ENCODE measurements at places on chromosomes 2 and 18.
A peak's percentile ranks its signal among the peaks of the same experiment; 100 is the strongest.

- peak; percentile 42 for DNase-seq
Measured at GRCh38 chr2:162153608-162154224, 1.7 kb upstream of the GCG start.

DNA sequence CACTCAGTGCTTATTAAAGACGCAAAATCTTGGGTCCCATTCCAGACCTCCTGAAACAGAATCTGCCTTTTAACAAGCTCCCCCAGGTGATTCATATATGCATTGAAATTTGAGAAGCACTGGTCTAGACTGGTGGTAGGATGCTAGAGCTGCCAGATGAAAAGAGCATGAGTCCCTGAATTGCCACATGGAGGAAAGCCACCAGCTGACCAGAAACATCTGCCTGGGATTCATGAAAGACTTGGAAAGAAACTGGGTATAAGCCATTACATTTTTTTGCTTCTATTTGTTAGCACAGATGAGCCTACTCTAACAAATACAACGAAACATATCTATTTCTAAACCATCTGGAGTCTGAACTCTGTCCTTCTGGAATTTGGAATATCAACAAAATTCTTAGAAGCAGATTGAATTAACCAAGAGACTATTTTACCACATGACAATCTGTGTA lies 228.9 kb downstream of the RBM43 start:
- peak; percentile 84 for DNase-seq

DNA sequence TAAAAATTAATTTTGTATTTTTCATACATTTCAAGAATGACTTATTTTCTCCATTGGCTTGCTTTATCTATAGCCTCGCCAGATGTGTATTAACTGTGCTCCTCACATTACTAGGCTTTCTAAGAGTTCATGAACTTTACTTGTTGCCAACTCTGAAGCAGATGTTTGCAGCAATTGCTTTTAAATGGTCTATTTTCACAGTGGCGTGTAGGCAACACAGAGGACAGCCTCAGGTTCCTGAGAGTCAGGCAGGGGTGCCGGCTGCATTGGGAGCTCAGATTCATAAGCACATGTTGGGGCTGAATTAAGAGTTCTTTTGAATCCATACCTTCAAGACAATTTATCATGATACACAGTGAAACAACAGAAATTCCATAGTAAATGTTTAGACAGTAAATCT lies 179.2 kb upstream of the PXDN start:
- DNase-seq, result no peak

DNA sequence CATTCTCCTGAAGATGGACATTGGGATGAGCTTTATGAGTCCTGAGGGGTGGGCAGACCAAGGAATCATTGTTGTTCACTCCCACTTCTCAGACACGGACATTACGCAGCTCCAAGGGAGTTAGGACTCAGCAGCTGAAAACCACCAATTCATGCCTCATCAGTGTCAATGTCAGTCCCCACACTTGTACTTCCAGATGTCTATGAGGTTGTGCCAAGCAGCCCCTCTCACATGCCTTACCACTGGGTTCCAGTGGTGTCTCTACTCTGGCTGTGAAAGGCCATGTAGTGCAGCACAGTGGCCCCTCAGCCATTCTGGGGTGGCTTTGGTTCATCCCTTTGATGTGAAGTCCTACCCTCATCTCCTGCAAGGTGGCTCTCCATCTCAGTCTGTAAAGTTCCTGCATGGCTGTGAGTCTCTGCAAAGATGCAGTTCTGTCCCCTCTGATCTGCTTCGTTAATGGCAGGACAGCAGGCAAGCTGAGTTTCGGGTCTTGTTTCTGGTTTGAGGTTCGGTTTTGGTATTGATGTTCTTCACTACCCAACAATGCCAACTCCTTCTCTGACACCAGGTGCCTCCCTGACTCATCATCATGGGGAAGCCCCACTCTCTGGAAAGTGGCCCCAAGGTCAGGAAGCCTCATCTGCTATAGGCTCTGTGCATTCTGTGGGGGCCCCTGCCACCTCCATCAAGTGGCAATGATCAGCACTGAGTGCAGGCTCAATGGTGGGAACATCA lies 14.0 kb upstream of the COL6A3 start:
- no peak for DNase-seq

DNA sequence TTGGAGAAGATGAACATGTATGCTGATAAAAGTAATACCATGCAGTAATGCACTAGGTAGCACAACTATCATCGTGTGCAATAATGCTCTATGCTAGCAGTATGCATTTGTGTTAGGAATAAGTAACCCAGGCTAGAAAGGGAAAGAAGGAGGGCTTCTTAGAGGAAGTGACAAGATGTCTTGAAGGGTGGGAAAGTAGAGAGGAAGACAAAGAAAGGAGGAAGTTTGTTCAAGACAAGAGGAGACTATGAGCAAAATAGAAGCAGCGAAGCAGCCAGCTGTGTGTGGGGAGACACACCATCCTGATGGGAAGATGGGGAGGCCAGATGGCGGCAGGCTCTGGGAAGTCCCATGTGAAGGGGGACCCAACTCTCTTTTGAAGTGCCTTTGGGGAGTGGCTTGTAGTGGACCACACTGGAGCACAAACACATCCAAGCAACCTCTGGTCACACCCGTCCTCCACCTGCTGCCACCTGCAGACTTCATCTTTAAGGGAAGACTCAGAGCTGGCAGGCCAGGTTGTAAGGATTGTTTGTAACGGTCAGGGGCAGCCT lies 39.9 kb upstream of the INHBB start:
- no peak for DNase-seq

DNA sequence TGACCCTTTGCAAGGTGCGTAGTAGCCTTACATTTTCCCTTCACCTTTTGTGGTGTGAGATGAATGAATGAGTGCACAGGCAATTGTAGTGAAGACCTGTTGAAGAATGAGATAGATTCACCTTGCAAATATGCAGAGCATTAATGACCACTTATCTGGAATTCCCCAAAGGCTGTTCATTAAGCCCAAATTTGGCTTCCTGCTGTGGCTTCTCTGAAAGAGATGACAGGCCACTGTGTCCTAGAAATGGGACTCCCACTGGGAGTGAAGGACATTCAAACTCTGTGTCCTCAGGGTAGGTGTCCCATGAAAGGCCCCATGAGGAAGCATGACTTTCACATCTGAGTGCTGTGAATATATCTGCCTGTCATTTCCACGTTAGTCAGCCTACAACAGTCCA lies 1821.8 kb upstream of the PIK3C3 start:
- no peak for DNase-seq

GRCh38 chr2:237345891-237346640 lies 67.9 kb downstream of the COL6A3 start:
- DNase-seq, result peak; percentile 39

DNA sequence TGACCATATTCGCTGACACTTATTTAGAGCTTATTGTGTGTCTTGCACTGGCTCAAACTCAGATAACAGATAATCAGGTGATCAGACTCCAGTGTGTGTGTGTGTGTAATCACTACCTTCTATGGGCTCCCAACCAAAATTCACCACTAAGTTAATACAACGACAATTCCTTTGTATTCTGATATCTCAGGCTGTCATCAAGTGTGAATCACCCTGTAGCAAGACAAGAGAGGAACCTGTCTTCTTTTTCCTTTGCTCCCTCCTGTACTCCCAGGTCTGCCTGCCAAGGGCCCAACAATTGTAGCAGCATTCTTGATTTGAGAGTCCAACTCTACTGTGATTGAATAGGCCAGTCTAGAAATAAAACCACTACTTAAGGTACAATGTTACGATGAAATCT lies 25.8 kb downstream of the ITGB6 start:
- no peak for DNase-seq

DNA sequence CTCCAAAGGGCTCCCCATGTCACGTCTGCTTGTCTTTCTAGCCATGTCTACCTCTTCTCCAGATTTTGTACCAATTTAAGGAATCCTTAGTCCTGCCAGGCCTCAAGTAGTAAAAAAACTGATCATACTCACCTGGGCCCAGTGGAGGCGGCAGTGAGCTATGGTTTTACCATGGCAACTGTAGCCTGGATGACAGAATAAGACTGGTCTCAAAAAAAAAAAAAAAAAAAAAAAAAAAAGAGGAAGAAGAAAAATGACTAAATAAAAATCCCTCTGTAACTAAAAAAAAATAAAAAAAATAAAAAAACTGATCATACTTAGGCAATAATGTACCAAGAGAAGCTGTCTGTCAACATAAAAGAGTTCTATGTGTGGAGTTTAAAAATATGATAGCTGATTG lies 221.6 kb downstream of the NR4A2 start:
- DNase-seq, result no peak

DNA sequence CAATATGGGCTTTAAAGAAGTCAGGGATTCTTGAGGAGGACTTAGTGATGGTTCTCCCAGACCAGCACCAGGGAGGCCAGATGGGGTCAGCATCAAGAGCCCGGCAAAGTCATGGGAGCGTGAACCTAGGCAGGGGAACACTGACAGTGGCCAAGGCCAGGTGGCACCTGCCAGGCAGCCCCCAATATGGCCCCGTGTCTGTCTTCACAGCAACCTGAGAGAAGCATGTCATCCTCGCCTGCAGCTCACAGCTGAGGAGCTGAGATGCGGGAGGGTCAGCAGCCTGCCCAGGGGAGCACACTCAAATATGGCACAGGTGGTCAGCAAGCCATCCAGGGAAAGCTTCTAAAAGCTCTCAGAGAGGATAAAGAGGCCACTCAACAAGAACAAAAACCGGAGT lies 105.7 kb upstream of the GPC1 start:
- no peak for DNase-seq

GRCh38 chr2:173092844-173093402 lies 17.3 kb downstream of the MAP3K20 start:
- no peak for DNase-seq

- DNase-seq, result no peak
Measured at GRCh38 chr2:218418717-218419458, at the start of gene VIL1. Gene VIL1, plus strand, starts transcription at chr2:218419123. Its CDS starts 4,656 bp downstream, at chr2:218423779.

DNA sequence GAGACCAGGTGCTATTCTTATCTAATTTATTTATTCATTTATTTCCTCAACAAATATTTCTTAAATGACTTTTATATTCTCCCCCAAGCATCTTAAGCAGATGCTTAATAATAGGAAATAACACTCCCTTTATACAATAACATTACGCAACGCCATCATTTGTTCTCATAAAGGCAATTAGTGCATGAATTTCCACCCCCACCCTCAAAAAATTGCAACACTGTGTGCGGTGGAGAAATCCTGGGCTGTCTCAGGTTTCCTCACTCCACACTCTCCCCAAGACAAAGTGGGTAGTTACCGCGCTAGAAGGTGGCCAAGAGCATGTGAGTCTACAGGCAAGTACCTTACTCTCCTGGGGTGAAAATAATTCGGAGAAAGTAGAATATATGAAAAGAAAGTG lies 37.0 kb upstream of the CTDP1 start:
- no peak for DNase-seq

DNA sequence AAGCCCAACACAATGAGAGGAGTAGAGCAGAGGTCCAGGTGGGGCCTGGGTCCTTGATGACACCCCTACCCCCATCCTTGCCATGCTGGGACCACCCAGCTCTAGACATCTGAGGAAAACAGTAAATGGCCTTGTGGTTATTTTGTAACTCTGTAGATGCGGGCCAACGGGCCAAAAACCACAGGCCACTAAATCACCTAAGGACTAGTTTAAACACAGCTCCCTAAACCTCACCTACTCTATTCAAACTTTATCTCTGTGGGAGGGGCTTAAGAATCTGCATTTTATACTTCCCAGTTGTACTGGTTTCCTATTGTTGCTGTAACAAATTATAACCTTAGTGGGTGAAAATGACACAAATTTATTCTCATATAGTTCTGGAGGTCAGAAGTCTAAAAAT lies 19.0 kb upstream of the SERTAD2 start:
- DNase-seq, result no peak

DNA sequence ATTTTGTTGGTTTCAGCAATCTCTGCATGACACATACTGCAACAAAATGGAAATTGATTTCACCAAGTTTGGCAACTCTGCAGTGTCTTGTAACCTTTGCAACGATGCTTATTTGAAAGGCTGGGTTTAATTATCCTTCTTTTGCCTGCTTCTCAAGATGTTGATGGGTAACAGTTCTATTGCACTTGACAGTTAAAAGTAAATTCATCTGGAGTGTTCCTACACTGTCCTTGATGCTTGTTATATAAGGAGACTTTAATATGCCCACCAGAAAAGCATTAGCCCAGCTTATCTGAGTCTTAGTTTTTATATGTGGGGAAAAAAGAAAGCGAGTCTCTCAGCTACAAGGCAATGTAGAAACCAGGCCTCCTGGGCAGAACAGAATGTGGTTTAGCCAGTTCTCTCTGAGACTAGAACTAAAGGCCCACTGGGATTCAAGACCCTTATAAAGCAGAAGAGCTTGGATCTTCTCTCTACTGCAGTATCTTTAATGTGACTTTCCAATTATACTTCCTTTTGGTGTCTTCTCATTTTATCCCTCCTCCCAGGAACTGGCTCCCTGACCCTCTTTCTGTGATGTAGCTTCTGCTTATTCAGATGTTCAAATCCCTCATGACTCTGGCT lies 106.8 kb upstream of the LYPD6 start:
- no peak for DNase-seq

- no peak for DNase-seq
Measured at GRCh38 chr18:23536204-23536603, 32.9 kb downstream of the RMC1 start.

GRCh38 chr2:153287109-153287801 lies 191.3 kb downstream of the RPRM start:
- DNase-seq, result no peak

DNA sequence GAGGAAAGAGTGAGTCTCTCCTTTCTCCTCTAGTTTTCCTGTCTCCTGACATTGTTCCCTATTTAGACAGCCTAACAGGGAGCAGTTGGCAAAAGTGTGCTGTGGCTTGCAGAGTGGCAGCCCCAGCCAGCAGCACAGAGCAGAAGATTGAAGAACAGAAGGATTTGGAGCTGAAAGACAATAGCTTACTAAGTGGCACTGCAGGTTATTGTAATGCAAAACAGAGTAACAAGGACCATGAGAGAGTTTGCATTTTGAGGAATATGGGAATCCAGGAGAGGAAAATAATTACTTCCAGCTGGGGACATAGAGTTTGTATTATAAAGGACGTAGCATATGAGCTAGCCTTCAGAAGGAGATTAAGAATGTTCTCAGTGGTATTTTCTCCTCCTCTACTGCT lies 342.4 kb downstream of the AKAIN1 start:
- no peak for DNase-seq

GRCh38 chr2:21280793-21281192 lies 157.0 kb downstream of the TDRD15 start:
- no peak for DNase-seq

- no peak for DNase-seq
Measured at GRCh38 chr2:40298026-40298425, 153.9 kb downstream of the SLC8A1 start.

DNA sequence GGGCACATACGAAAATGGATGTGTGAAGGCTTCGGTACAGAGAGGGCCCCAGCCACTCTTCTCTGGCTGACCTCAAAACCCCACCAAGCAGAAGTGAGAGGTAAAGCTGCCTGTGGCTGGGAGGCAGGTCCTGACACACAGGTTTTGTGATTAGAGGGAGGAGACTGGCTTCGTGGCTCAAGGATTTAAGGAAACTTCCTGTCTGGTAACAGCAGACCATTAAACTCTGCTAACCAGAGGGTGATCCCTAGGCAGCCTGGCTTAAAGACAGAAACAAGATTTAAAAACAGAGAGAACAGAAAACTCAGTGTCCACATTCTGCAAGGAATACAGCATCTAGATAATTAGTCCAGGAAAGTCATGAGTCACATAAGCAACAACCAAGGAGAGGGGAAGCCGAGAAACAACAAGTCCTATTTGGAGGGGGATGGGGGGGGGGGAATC lies 101.9 kb downstream of the NFATC1 start:
- DNase-seq, result peak; percentile 9

All from AG08395 (cell line).